ENCODE measurements at places on chromosomes 16 and 17. TPM values are rescaled to one million over a fixed set of nuclear protein-coding genes. Genes with fewer than 3 reads are reported as not detected.

The GRIN2A gene
- total RNA-seq: under 0.01 TPM

The RHBDL1 gene
- 0.72 TPM for total RNA-seq

The WFDC1 gene
- total RNA-seq: 5.0 TPM

The ETV4 gene
- total RNA-seq: 4.3 TPM

The TP53TG3F gene
- not detected for total RNA-seq

The PRR35 gene
- total RNA-seq: not detected

The COASY gene
- 10.6 TPM for total RNA-seq

The ATP2A3 gene
- 0.18 TPM for total RNA-seq

The NEUROD2 gene
- total RNA-seq: not detected

The SLC52A1 gene
- not detected for total RNA-seq

The SLC7A6OS gene
- 10.3 TPM for total RNA-seq

The KRTAP17-1 gene
- total RNA-seq: not detected

The OR2C1 gene
- under 0.01 TPM for total RNA-seq

The DHRS7C gene
- not detected for total RNA-seq

The SCIMP gene
- total RNA-seq: not detected

The AOC2 gene
- 0.36 TPM for total RNA-seq

The NPW gene
- 0.18 TPM for total RNA-seq

The SLC2A4 gene
- under 0.01 TPM for total RNA-seq

The IGFALS gene
- total RNA-seq: not detected

The TMC7 gene
- total RNA-seq: 0.28 TPM

The ARHGDIG gene
- total RNA-seq: 0.36 TPM

The CLEC19A gene
- not detected for total RNA-seq

The TP53TG3 gene
- total RNA-seq: not detected

The PPY gene
- not detected for total RNA-seq

The LIMD2 gene
- total RNA-seq: 4.5 TPM

The FBXL16 gene
- total RNA-seq: 0.56 TPM

The IRX3 gene
- not detected for total RNA-seq

The NAGPA gene
- total RNA-seq: 6.5 TPM

The ITGB4 gene
- not detected for total RNA-seq

The CDH8 gene
- not detected for total RNA-seq

The SOCS7 gene
- total RNA-seq: 6.5 TPM

The SERPINF2 gene
- total RNA-seq: not detected

The WNT9B gene
- not detected for total RNA-seq

The CYLD gene
- total RNA-seq: 37.3 TPM
